D721Med (cell line): ENCODE measurements at places on chromosomes 3 and 15.

DNA sequence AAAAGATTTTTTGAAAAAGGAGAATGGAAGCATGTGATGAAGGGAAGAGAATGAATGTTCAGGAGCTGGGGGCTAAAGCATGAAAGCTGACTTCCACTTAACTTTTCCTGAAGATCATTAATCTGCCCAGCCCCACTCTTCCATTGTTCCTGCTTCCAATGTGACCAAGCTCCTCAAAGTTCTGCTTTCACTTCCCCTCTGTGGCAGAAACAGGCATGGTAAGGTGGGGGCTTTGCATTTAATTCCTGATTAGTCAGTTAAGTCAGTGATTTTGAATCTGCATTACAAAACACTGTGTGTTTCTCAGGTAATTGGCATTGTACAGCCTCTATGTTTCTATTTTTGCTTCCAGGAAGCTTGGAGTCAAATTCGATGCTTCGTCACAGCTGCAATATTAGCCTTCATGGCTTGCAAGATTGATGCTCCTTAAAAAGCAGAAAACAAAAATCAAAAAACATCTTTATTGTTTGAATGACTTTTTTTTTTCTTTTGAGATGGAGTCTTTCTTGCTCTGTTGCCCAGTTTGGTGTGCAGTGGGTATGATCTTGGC lies 7.3 kb upstream of the TM6SF1 start:
- DNase-seq = no peak

DNA sequence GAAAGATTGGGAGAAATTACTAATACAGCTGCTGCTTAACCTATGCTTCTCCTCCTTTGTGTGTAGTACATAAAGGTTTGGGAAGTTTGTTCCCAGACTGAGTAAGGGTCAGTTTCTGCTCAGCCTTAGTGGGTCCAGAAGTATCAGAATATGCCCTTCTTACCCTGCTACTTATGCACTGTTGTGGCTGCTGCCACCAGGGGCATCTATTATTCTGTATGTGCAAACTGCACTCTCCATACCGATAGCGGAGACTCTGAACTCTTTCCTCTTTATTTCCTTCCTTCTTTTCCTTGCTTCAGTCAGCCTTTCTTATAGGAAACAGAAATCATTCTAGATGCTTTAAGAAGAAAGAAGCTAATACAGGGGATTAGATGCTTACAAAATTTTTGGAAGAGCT lies 4.0 kb downstream of the NEDD4 start:
- DNase-seq = no peak

- DNase-seq = no peak
Measured at GRCh38 chr3:129597087-129597999, 9.1 kb downstream of the PLXND1 start.

DNA sequence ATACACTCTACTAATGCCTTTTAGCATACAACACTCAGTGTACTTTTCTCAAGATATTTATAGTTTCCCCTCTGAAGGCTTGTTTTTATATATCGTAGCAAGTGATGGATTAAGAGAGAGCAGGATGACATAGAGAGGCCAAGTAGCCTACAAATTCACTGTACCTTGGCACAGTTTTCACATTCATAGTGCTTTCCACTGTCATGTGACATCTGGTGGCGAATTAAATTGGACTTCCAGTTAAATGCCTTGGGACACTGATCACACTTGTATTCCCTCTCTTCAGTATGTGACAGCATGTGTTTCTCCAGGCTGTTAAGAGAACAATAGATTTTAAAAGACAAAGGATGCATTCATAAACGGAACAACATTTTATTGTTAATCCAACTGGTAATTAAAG lies 541.1 kb downstream of the MECOM start:
- no peak for DNase-seq

DNA sequence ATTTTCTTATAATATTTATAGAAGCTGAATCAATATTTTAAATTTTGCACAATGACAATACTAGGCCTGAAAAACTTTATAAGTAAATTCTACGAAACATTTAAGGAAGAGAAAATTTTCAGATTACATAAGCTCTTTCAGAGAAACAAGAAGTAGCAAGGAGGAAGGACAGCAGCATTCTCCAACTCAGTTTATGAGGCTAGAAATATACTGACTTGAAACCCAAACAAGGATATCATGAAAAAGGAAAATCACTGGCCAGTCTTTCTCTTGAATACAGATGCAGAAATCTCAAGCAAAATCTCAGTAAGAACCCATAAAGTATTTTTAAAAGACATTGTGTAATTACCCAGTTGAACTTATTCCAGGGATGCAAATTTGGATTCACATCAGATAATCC lies 121.3 kb downstream of the STAC start:
- DNase-seq = no peak

DNA sequence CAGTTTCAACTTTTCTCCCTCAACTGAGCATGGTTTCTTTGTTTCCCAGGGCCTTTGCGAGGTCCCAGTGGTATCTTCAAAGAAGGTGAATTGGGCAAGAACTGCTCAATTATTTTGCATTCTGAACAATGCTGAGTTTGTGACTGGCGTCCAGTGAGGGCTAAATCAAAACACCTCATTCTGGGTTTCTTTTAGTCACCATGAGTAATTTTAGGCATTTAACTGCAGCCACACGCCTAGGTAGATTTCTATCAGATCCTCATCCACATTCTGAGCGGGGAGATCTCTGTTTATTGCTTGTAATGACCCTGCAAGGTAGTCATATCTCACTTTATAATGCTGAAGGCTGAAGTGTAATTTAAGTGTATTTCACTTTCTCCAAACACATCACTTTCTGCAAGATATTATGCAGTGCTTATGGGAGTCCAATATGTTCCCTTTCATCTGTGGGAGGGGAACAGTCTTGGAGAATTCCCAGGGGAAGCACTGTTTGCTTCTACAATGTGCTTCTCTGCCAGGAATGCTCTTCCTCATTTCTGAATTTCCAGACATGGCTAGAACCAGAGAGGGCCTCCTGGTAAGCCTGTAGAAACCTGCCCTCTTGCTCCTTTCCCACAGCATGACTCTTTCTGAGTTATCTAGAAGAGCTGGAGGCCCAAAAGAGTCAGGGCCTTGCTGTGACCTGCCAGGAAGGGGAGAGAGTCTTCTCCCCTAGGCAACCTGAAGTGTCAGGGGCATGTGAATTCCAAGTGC lies 91.7 kb downstream of the FRMD4B start:
- DNase-seq = no peak

DNA sequence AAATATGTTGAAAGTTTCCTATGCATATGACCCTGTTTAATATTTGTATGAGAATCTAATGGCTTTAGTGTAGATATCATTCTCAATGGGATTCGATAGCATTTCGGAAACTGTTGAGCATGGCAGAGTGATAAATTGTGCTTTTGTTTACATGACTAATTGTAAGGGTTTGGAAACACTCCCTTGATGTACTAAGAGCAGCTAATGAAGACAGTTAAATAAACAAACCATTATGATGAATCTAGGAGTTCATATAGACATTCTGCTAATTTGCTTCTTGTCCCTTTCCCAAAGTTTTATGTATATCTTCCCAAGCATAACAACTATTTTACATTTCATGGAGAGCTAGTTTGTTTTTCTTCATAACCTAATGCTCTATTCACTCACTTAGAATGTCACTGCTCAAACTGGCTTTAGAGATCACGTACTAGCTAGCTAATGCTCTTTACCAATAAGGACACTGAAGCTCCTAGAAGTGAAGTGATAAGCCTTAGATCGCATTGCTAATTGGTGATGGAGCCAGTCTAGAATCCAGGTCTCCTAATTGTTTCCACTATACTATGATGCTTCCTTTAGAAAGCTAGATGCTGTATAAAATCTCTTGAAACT lies 140.8 kb downstream of the TP63 start:
- no peak for DNase-seq

GRCh38 chr15:68218847-68219798 lies 10.4 kb downstream of the CLN6 start:
- no peak for DNase-seq

DNA sequence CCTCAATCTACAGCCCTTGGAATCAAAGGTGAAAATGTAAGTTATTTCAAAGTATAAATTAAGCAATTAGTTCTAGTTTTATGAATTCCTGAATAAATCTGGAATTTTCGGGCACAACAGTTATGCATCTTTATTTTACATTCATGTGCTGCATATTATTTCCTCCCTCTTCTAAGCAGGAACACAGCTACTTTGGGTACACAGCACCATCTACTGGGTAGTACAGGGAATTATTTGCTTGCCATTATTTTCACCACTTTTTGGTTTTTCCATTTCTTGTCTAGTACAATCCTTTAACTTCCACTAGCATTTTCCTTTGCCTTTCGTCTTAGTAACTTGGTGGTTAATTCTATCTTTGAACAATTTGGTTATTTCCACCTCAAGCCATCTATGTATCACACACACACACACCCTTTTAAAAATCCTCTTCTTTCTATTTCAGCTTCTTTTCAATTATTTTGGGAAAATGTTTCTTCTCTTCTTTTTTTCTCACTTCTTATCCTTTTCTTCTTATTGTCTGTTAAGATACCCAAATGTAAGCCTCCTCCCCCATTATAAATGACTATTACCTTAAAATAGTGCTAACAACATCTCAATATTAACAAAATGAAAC lies 451.0 kb downstream of the MFSD1 start:
- DNase-seq = no peak

DNA sequence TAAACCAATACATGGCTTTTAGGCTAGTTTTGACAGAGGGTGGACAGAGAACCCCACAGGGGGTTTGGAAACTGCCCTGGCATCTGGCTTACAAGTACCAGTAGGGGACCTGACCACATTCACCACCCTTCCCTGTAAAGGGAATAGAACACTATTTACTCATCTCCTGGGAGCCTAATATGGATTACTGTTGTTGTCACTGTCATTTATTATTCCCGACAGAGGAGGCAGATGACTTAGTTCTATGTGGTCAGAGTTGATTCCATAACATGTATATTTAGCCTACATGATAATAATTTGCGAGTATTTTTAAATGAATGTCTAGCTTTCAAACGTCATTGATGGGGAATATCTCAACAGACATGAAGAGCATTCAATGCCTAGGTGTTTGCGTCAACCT lies 15.9 kb downstream of the ZBTB38 start:
- DNase-seq = no peak

GRCh38 chr15:94576889-94577533 lies 345.6 kb downstream of the MCTP2 start:
- DNase-seq = no peak

GRCh38 chr3:48952510-48953118 lies 34.0 kb downstream of the ARIH2 start:
- no peak for DNase-seq

DNA sequence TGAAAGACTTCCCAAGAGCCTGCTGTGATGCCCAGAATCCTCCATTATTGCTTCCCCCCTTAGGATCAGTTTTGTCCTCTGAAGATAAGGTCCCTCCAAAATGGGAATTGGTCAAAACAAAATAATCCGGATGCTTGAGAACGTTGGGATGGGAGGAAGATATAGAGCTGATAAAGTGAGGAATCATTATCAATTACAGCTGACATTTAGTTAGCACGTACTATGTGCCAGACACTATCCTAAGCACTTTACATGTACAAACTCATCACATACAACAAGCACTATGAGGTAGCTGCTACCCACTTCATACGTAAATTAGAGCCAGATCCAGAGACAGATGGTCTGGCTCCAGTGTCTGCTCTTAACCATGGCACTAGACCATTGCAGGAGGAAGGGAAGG lies 6.6 kb upstream of the RPP25 start:
- no peak for DNase-seq

GRCh38 chr15:24067733-24068501 lies 380.8 kb upstream of the NDN start:
- DNase-seq = no peak

- DNase-seq = no peak
Measured at GRCh38 chr3:77412021-77412438, 372.1 kb downstream of the ROBO2 start.

- peak; percentile 50 for DNase-seq
Measured at GRCh38 chr15:52183562-52184173, 7.5 kb downstream of the GNB5 start.

GRCh38 chr3:52845157-52845556 lies 10.3 kb upstream of the MUSTN1 start:
- no peak for DNase-seq

DNA sequence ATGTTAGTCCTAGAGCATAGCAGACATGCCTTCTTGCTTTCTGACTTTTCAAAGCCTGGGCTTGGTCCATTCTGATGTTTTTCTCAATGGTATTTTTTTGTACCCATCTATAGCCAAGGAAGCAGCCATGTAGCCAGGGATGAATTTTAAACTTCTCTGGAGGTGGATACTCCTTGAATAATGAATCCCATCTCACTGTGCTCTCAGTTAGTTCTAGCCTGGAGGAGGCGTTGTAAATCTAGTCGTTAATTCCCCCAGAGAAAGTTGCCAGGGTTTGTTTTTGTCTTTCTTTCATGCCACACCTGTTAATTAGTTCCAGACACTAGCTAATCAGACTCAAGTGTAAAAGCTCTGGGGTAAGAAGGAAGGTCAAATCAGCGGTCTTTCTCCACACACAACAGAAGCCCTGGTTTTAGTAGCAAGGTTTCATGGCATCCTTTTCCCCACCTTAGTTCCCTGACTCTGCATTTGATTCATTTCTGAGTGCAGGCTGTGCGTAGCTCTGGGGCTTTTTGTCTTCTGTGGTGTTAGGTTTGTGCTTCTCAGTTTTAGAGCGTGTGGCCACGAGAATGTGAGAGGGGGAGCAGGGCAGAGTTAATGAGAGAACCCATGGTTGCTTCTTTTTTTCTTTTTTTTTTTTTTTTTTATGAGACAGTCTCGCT lies 19.7 kb downstream of the PTPRG start:
- DNase-seq = no peak

DNA sequence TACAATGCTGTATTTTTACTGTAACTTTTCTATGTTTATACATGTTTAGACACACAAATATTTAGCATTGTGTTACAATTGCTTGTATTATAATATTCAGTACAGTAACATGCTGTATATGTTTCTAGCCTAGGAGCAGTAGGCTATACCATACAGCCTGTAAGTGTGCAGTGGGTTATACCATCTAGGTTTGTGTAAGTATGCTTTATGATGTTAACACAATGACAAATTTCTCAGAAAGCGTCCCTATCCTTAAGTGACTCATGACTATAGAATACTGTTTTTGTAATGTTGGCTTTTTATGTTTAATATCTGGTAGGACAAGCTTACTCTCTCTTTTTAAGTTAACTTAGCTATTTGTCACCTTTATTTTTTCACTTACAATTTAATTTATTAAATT lies 127.5 kb upstream of the THRB start:
- no peak for DNase-seq

GRCh38 chr3:125058959-125059358 lies 3.2 kb upstream of the HEG1 start:
- no peak for DNase-seq

DNA sequence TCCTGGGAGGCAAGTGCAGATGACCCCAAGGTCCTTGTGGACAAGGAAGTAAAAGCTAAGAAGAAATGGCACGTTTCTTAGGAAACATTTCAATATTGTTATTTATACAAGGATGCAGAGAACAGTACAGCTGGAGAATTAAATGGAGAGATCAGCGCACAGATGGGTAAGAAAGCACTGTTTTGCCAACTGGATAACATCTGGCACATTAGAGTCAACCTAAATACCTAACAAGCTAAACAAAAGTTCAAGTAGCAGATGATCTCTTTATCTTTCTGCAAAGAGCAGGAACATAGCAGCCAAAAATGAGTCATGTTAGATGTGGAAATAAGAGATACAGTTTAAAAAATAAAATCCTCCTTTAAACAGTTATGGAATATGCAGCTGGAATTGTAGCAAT lies 15.7 kb upstream of the DPPA4 start:
- DNase-seq = no peak
